ENCODE measurements at places on chromosomes 13 and 19.

GRCh38 chr13:79245937-79246577 is 160.0 kb downstream of the RBM26 start:
- no peak for DNase-seq

GRCh38 chr19:45668342-45668871 is 386 bp downstream of the GIPR start:
- DNase-seq, result no peak

GRCh38 chr13:36445891-36446351 is 13.6 kb downstream of the CCNA1 start:
- DNase-seq, result no peak

GRCh38 chr13:110629735-110630134 is 14.4 kb downstream of the NAXD start:
- DNase-seq, result no peak

- DNase-seq, result no peak
Observed at GRCh38 chr13:29255567-29255966, 339.9 kb downstream of the SLC7A1 start.

- peak; percentile 13 for DNase-seq
Observed at GRCh38 chr13:99528547-99528946, 27.3 kb downstream of the TM9SF2 start.

- no peak for DNase-seq
Observed at GRCh38 chr13:28494504-28494777, 487 bp downstream of the FLT1 start.

- no peak for DNase-seq
Observed at GRCh38 chr19:15614507-15615379, at the start of gene CYP4F8. Gene CYP4F8 (plus strand): TSS chr19:15615218. CDS start chr19:15615617, 399 bp downstream.

GRCh38 chr13:79749566-79749965 is 268.6 kb downstream of the NDFIP2 start:
- DNase-seq, result no peak

DNA sequence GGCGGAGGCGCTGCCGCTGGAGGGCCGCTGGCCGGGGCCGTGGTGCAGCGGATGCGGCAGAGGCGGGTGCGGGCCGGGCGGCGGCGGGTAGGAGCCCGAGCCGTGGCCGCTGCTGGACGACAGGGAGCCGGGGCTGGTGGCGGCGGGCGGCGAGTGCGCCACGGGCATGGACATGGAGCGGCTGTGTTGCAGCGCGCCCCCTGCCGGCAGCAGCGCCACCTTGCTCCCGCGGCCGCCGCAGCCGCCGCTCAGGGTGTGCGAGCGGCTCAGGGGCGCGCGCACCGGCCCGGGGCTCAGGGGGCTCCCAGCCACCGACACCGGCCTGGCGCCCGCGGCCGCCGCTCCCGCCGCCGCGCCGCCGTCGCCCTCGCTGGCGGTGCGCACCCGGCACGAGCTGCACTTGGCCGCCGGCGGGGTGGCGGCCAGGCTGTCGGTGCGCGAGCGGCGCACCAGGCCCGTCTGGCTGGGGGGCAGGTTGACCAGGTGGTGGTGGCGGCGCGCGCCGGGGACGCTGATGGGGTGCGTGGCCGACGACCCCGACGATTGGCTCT is 1.7 kb downstream of the IRS2 start:
- DNase-seq, result no peak

DNA sequence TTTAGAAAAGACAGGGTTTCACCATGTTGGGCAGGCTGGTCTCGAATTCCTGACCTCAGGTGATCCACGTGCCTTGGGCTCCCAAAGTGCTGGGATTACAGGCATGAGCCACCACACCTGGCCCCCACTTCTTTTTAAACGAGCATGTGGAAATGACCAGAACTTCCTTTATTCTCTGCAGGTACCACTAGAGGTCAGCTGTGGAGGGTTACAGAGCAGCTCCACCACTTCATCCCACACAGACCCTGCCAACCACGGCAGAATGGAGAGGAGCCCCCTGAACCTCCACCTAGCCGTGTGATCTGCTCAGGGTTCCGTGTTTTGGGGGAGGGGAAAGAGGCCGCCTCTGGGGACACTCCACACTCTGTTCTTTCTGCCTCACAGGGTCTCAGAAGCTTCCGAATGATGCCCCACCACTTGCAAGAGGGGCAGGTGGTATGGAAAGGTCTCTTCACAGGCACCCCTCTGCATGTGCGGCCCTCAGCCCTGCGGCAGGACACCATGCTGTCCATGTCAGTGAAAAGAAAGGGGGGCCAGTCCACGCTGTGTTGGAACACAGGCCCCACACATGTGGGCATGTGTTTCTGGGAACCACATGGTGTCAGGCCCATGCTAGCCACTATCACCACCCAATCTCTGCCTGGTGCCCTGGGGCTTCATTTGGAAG is 465.0 kb downstream of the TSHZ3 start:
- no peak for DNase-seq

GRCh38 chr19:18009412-18010066 is 1.6 kb downstream of the ARRDC2 start:
- no peak for DNase-seq

DNA sequence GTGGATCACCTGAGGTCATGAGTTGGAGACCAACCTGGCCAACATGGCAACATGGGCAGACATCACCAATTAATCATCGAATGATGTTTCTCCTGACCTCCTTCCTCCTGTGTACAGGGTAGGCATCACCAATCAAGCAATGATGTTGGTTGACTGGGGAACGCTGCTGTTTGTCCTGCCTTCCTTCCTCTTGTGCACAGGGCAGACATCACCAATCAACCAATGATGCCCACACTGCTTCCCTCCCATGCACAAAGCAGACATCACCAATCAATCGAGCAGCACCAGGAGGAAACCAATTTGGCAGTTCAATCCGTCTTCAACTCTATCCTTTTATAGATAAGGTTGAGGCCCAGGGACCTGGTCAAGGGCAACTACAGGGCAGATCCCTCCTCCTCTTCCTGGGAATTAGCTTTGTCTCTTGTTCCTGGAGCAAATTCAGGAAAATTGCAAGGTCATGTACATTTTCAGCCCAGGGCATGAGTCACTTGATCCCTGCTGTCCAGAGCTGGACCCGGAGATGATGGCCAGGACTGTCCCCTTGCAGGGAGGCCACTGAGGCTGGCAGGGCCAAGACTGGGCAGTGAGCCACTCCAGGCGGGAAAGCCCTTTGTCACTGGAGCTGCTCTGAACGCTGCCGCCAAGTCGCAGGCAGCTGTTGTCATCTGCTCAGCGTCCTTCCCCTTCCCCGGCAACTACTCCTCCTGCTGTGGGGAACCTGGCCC is 5.3 kb upstream of the CSNK1G2 start:
- no peak for DNase-seq

DNA sequence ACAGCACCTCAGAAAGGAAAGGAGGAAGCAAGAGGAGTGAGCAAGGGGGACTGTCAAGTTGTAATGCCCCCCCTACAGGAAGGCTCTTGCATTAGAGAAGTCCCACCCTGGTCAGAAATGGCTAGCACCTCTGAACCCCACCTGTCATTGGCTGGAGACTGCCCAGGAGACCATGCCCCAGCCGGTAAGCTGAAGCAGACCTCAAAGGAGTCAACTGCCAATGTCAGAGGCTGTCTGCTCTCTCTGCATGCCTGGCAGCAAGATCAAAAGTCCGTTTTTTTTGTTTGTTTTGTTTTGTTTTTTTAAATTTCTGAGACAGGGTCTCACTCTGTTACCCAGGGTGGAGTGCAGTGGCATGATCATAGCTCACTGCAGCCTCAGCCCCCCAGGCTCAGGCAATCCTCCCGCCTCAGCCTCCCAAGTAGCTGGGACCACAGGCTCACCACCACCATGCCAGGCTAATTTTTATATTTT is 8.1 kb upstream of the BCL3 start:
- no peak for DNase-seq

DNA sequence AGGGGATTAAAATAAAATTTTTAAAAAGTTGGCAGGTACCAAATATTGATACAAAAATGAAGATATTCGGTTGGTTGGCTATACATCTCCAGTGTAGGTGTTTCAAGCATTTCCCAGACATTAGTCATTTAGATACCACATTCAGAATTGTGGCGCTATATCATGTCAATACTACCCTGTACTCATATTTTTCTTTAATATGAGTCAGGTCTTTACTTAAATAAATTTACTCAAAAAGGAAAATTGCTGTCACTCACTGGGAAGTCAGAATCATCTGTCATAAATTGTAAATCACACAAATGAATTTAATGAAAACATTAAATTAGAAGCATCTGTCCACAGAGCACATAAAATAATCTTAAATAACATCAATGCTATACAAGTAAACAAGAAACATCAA is 134.2 kb downstream of the TSHZ3 start:
- DNase-seq, result no peak

- no peak for DNase-seq
Observed at GRCh38 chr13:52127378-52127777, 1.5 kb downstream of the NEK5 start.

DNA sequence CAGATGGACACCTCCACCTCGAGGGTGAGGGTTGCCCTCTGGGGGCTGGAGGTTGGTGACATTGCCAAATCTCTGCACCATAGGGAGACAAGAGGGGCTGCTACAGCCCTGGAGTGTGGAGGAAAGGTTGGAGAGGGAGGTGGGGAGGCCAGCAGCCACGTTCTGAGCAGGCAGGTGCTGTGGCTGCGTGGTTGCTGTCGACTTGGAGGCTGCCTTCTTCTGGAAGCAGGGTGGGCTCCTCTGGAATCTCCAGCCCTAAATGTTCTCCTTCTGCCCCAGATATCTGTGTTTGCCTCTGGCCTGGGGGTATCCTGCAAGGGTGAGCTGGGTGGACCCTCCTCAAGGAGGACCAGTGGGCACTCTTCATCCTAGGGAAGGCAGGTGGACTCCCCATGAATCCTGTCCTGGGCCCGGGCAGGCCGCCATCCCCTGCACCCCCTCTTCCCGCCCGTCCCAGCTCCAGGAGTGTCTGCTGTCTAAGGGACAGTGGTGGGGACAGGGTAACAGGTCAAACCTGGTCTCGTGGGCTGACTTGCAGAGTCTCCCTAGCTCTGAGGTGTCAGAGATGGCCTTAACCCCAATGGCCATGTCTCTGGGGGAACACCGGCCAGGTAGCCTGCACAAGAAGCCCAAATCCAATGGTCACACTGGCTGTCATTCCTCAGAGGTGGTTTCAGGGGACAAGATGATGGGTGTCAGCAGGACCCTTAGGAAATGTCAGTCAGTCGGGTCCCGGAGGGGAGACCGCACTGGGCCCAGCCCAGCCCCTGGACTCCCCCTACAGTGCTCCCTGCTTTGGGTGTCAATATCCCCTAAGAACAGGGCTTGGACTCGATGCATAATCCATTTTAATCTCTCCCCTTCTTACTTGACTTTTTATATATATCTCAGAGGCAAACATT is 32.3 kb upstream of the ZNF536 start:
- no peak for DNase-seq

GRCh38 chr13:96460609-96461008 is 370.7 kb downstream of the HS6ST3 start:
- DNase-seq, result peak; percentile 51

- no peak for DNase-seq
Observed at GRCh38 chr13:60575142-60575541, 178.1 kb downstream of the TDRD3 start.

DNA sequence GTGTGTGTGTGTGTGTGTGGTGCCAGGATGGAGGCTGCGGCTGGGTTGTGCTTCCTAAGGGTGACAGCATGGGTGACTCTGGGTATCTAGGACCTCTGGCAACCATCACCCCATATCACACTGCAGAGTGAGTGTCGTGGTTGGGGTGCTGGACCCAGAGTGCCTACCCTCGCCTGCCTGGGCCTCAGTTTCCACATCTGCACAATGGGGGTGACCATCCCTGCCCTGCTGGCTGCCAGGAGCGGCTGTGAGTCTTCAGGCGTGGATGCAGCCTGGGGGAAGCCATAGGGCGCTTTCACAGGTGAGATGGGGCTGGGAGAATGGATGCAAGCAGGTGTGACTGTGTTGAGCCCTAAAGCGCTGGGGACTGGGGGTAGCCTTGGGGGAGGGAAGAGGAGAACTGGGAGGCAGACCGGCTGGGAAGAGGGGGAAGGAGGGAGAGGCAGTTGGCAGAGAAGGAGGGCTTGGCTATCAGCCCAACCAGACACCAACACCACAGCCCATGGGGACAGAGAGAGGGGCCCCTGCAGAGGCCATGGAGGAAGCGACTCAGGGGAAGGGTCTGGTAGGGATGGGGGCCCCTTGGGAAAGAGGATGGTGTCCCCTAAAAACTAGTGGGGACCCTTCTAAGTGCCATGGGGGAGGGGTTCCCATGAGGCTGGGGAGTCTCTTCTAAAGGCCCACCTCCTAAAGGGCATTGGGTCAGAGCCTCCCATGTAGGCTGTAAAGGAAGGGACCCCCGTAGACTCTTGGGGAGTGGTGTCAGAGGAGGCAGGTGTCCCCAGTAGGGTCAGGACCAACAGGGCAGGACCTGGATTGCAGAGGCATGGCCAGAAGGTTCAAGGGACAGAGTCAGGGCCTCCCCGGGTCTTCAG is 1.7 kb downstream of the PLPPR2 start:
- no peak for DNase-seq

DNA sequence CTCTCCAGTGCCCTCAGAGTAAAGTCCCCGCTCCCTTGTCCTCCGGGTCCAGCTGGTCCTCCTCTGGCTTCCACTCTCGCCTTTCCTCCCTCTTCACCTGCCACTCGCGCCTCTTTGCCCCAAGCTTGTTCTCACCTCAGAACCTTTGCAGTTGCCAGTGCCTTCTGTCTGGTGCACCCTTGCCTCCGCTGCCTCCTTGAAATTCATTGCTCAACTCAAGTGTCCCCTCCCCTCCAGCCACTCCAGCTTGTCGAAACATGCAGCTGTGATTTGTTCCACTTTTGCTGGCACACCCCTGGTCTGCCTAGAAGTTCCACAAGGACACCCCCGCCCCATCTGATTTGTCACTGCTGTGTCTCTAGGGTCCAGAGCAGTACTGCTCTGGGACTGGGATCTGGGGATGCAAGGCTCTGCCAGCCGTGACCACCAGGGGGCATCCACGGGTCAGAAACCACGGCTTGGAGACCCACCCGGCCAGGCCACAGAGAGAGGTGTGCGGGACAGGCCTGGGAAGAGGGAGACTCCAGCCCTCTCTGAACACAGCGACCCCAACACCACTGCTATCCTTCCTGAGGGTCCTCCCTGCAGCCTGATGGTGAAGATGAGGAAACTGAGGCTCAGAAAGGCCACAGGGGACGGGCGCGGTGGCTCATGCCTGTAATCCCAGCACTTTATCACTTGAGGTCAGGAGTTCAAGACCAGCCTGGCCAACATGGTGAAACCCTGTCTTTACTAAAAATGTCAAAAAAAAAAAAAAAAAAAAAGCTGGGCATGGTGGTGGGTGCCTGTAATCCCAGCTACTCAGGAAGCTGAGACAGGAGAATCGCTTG is 49.9 kb downstream of the AP1M1 start:
- peak; percentile 61 for DNase-seq

GRCh38 chr13:85536706-85537105 is 262.5 kb downstream of the SLITRK6 start:
- no peak for DNase-seq

- no peak for DNase-seq
Observed at GRCh38 chr19:38617764-38618589, at the start of gene MAP4K1. Gene MAP4K1 (minus strand): TSS chr19:38617953. CDS start chr19:38617895, 58 bp downstream.

DNA sequence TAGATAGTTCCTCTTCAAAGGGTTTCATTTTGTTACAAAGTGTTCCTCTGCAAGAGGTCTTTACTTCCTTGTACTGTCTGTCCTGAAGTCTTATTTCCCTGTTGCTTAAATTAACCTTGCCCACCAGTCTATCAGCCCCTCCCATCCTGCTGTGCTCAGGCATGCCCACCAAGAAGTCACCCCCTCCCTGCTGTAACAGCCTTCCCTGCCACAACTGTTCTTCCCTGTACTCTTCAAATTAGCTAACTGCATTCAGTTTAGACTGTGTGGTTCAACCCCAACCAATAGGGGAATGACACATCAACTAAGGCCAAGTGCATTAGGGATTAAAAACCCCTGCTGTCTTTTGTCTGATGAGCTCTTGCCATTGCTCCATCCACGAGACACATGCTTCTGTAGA is 34.4 kb upstream of the ZNF562 start:
- no peak for DNase-seq
